Ureter (tissue), 1 donor: ENCODE measurements at places on chromosomes 7 and 10. TPM values are rescaled to one million over a fixed set of nuclear protein-coding genes. Genes with fewer than 3 reads are reported as not detected.

H2BK1 gene
- not detected for total RNA-seq

SUMF2 gene
- total RNA-seq: 165 TPM

UMAD1 gene
- total RNA-seq: 19.2 TPM

DNA sequence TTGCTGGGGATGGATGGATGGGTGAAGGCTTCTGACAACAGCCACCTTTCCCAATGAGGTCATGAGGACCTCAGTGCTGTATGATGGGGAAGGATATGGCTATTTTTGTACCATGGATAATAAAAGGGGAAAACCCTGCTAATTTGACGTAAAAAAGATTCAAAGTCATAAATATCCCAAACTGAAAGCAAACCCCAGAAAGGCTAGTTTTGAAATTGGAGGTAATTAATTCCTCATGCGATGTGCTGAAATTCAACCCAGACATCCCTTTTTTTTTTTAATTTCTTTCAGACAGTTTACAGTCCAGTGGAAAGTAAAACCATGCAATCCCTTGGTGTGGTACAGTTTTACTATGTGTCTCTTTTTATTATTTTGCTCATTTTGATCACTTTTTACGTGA is 254.5 kb upstream of the BMPER start:
- no peak for DNase-seq

LIPN gene
- not detected for total RNA-seq

DNA sequence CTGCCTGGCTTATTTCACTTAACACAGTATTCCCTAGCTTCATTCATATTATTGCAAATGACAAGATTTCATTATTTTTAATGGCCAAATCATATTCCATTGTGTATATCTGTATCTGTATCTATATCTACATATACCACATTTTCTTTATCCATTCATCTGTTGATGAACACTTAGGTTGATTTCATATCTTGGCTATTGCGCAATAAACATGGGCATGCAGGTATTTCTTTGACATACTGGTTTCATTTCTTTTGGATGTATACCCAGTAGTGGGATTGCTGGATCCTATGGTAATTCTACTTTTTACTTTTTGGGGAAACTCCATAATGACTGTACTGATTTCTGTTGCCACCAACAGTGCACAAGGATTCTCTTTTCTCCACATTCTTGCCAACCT is 68.9 kb upstream of the CREB5 start:
- no peak for DNase-seq

DNA sequence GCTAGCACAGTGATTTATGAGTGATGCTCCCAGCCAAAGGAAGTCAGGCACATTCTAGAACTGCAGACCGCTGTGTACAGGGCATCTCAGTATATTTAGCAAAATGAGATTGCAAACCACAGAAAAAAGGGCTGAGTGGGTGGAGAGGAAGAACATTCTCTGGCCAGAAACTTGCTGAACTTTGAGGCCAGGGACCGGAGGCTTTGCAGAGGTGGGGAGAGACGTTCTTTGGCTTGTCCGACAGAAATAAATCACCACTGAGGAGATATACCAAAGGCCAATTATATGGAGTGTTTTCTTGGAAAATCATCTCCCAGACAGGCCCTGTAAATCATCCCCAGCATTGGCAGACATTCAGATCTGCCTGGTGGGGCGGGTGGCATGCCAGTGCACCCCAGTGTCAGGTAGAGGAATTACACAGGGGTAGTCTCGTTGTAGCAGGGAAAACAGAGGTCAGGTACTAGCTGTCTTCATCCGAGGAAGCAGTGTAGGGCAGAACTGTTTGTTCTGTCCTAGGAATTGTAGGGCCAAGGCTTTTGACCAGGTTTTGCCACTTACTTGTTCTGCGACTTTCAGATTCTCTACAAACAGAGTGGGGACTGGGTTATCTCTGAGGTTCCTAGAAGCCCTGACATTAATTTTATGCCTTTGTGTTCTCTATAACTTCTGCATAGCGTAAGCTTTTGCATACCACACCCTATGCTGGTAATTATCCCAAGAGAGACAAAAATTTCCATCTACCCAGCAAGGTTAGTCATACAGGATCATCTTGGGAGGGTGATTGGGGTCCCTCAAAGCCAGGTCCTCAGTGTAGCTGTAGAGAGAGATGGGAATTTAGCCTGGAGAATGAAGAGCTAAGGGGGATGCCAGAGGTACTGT is 655.6 kb downstream of the LRMDA start:
- DNase-seq: peak; percentile 83

CDK6 gene
- 24.8 TPM for total RNA-seq

CPXM2 gene
- total RNA-seq: 23.6 TPM

DNA sequence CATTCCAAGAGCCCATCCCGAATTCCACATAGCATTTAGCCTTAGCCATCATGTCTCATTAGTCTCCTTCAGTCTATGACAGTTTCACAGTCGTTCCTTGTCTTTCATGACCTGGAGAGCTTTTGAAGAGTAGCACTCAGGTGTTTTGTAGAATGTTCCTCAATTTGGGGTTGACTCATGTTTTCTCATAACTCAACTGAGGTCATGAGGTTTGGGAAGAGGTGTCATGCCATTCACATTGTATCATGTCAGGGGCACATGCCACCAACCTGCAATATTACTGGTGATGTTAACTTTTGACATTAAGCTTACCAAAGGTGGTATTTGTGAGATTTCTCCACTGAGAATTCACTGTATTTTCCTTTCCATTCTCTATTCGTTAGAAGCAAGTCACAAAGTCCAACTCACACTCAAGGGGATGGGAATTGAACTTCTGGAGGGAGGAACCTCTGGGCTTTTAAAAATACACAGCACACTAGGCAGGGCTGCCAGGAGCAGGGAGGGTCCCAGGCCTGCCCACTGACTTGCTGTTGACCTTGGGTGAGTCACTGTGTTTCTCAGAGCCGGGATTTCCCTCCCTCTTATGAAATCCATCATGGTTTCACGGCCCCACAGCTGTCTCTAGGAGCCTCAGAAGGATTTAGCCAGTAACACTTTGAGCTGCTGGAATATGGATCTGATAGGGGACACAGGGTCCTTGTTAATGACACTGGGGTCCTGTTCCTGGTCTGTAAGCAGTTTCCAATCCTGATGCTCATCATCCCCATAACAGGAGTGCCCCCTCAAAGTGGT is 74.4 kb upstream of the TCF7L2 start:
- DNase-seq: no peak

LLCFC1 gene
- not detected for total RNA-seq

CARD11 gene
- 52.3 TPM for total RNA-seq

GRCh38 chr7:22639396-22639795 is 87.6 kb upstream of the IL6 start:
- no peak for DNase-seq

- no peak for DNase-seq
Measured at GRCh38 chr7:91517201-91517785, 253.1 kb downstream of the FZD1 start.

WEE2 gene
- total RNA-seq: not detected

DNA sequence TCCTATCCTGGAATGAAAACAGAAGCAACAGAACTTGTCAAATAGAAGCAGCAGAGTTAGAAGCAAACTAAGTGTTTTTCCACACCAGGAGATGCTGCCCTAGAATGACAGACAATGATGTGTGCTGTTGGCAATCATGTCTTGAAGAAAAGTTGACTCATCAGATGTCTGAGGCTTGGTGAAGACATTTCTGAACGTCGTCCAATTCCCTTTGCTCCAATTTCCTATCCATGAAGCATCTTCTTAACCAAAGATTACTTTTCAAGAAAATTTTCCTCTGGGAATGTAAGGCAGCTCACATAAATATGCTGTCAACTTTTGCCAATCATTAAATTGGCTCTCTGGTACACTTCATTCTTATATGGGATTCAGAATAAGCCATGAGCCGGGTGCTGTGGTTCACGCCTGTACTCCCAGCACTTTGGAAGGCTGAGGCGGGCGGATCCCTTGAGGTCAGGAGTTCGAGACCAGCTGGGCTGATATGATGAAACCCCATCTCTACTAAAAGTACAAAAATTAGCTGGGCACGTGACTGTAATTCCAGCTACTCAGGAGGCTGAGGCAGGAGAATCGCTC is 34.6 kb downstream of the MALSU1 start:
- no peak for DNase-seq

NAPEPLD gene
- 14.7 TPM for total RNA-seq

DNA sequence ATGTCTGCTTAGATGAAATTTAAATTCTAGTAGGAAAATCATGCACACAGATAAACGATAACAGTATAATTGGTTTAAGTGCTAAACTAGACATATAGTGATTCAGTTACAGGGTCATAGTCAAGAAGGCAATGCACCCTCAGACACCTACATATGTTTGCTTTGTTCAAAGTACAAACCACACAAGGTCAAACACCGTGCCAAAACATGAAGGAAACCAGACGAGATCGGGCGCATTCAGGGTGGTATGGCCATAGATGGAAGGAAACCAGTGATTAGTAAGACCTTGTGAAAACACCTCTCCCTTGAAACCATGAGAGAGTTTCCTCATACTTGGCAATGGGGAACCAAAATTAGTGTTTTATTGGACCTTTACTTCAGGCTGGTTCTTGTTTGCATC is 906.9 kb downstream of the PCDH15 start:
- no peak for DNase-seq

DNA sequence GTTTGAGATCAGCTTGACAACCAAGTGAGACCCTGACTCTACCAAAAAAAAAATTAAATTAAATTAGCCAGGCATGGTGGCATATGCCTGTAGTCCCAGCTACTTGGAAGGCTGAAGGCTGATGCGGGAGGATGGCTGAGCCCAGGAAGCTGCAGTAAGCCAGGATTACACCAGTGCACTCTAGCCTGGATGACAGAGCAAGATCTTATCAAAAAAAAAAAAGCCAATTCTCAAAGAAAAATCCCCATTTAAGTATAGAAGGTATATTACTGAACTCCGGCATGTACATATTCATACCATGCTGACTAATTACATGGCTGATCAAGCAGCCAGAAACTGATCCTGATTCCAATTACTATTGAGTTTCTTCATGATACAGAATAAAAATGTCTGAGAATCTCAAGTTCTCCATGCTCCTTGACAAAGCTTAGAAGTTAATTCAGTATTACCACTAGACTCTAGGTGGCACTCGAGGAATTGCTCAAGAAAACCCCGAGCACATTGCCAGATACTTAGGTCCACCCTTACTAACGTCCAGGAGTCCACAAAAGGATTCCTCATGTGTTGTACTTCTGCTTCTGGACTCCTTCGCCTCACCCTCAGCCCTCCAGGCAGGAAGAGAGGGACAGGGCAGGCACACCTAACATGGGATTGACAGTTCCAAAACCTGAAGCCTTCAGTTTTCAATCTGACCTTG is 148.9 kb downstream of the PARD3 start:
- peak; percentile 62 for DNase-seq

- no peak for DNase-seq
Measured at GRCh38 chr10:92972066-92972870, 88.3 kb upstream of the CYP26C1 start.

ABCB4 gene
- 4.0 TPM for total RNA-seq

DNA sequence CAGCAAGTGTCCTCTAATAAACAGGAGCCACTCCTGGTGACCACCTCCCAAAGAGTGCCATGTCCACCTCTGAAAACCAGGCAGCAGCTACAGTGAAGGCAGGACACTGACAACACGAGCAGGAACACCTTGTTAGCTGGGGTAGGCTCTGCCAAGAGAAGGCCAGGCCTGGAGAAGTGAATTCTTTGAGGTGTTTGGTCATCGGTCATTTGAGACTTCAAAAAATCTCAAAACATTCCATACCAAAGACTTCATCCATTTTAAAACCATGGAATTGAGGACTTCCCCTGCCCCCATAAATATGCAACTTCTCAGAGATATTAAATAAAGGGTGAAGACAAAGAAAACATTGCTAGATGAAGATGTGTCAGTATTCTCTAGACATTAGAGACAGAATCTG is 28.4 kb upstream of the OPALIN start:
- DNase-seq: no peak

KMT2C gene
- total RNA-seq: 139 TPM

GRCh38 chr10:15879058-15879457 is 18.8 kb upstream of the MINDY3 start:
- DNase-seq: no peak

TFEC gene
- 5.6 TPM for total RNA-seq

GRCh38 chr7:34452363-34452762 is 205.7 kb upstream of the NPSR1 start:
- no peak for DNase-seq

DNA sequence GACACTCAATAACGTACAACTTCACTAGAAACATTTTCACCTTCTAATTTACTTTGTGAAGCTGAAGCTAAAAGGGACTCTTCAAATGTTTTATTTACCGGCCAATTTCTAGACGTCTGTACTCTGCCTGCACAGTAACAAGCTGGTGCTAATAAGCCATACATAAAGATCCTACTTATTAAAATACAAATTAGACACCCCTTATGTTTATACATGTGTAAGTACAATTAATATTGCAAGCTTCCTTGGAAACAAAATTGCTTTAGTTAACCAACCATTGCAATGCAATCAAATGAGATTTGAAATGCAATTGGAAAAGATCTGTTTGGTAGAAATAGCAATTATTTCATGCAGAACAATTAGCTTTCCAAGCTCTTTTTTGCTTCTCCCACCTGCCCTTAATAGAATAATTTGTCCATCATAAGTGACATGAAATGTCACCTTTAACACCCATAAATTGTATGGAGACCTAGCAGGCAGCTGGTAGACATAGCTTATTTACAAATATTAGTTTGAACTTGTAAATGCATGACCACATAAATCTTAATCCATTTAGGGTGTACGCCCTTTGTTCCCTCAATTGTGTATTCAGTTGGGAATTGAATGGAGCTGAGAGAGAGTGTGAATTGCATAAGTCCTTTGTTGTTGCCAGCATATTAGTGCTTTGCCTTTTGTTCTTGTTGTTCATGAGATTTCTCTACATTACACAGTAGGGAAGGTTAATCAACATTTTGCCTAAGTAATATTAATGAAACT is 277.1 kb downstream of the CACNA2D1 start:
- DNase-seq: no peak
